NCI-H524 treated with DMSO at 0.1 percent for 48 hours (cell line): ENCODE measurements at places on chromosomes 12 and 14.

GRCh38 chr12:39595928-39596327 is 23.7 kb downstream of the ABCD2 start:
- DNase-seq: no peak

- DNase-seq: no peak
Observed at GRCh38 chr12:2288001-2288400, 235.2 kb downstream of the CACNA1C start.

DNA sequence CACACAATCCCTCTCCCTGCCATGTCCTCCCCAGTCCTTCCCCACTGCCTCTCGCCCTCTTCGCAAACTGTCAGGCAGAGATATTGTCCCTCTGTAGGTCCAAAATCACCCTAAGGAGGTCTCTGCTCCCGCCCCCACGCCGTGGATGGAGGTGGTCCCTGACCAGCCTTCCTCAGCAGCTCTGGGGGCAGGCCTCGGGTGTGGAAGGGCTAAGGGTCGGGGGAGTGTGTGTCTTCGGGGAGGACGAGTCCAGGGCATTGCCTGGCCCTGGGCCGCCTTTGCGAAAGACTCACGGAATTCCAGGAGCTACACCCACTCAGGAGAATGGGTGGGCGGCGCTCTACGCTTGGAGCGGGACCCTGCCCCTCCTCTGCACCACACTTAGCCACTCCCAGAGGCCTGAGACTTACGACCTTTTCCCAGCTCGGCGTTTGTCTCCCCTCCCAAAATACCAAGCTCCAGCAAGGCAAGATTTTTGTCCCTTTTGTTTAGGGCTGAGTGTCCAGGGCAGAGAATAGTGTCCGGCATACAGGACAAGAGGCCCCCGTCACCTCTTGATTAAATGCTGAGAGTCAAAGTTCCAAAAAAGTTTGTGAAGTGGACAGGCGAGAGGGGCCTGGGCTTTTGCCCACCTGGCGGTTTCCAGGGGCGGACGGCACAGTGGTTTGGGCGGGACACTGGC is 881 bp downstream of the PYGL start:
- no peak for DNase-seq

DNA sequence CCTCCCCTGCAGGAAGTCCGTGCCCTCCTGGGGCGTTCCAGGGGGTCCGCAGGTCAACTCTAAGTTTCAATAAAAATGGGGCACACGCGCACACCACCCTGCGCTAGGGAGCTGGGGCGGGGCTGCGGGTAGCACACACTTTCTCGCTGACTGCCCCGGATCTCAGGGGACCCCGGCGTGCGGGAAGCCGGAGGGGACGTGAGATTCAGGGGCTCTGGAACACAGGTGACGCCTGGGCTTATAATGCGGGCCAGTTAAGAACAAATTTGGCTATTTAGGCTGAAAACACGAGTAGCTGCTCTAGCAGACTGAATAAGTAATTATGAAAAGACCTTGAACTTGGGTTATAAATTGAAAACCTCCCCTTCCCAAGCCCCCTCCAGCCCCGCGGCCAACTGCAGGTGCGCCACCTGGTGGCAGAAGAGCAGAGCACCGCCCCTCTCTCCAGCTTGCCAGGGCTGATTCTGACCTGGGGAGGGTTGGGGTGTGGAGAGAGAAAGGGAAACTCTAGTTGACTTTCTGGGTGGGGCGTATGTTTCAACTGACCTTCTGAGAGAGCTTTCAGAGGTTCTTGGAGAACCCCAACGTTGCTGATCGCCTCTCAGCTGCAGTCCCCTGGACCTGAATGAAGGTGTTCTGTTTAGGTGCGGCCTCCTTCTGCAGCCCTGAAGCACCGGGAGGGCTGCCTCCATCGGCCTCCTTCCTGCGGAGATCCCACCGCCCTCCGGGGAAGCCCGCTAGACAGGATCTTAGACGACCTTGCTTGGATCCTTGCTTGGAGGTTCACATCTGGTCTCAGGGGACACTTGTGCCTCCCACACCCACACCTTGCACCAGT is 118.4 kb upstream of the EVL start:
- DNase-seq: no peak

DNA sequence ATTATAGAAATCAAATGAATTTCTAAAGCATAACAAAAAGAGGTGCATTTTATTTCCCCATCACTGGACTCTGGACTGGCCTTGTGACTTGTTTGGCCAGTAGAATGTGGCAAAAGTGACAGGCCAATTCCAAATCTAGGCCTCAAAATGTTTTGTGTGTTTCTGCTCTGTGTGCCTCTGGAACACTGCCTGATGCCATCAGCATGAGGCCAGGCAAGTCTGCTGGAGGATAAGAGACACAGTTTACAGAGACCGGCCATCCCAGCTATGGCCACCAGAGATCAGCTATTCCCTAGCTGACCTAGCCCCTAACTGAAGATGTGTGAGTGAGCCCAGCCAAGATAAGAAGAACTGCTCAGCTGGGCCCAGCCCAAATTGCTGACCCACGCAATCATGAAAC is 32.9 kb downstream of the ASCL1 start:
- DNase-seq: no peak

GRCh38 chr12:2813214-2814185 is 1.0 kb downstream of the ITFG2 start:
- DNase-seq: peak; percentile 10

DNA sequence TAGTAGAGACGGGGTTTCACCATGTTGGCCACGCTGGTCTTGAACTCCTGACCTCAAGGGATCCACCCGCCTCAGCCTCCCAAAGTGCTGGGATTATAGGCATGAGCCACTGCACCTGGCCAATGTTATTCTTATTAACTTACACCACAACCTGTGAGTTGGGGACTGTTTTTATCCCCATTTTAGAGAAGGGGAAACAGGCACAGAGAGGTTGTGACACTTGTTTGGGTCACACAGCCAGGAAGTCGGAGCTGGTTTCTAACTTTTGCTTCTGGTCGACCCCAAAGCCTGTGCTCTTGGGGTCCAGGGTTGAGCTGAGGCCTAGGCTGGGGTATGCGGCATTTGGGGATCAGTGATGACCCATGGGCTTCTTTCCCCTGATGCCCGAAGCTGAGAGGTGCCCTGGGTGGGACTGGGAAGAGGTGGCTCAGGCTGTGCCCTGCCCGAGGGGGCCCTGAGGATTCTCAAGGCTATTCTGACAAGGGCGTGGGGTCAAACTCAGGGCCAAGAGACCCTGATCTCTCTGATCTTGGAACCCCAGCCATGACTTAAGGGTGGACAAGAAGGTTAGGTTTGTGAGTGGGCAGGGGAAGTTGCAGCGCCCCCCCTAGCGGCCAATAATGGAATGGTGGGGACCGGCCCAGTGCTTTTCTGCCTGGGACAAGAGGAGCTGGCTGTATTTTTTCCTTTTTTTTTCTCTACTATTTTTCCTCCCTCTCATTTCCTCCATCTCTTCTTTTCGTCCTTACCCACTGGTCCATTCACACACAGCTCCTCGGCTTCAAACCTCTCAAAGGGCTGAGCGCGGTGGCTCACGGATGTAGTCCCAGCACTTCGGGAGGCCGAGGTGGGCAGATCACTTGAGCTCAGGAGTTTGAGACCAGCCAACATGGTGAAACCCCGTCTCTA is 3.0 kb downstream of the SDSL start:
- DNase-seq: no peak

DNA sequence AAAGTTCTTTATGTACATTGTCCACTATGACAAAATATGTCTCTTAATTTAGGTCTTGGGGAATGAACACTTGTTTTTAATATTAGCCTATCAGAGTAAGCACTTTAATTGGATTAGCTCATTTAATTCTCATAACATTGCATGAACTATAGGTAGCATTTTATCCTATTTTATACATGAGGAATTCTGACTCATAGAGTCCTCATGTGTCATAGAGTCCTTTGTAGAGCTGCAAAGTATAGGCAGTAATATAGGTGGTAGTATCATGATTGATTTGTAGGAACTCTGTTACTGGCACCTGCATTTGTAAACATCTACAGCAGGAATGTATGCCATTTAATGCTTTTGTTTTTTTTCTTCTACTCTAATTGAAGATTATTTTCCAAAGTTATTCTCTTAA is 96.0 kb downstream of the GPHN start:
- no peak for DNase-seq

DNA sequence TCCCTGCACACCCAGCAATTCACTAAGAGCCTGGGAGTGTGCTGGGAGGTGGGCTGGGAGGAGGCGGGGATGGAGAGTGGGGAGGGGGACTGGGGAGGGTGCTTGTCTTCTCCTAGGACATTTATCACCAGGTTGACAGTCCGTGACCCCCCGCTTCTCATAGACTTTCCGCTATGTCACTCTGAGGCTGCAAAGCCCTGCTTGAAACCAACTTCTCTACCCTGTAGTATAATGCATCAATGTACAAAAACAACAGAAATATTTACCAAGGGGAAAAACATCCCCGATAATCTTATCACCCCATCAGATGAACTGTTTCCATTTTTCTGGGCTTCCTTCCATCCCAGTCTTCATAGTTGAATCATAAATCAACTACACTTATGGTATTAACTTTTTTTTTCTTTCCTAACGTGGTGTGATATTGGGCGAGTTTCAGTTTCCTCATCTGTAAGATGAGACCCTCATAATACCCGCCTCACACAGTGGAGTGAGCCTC is 28.6 kb upstream of the BATF start:
- DNase-seq: no peak

DNA sequence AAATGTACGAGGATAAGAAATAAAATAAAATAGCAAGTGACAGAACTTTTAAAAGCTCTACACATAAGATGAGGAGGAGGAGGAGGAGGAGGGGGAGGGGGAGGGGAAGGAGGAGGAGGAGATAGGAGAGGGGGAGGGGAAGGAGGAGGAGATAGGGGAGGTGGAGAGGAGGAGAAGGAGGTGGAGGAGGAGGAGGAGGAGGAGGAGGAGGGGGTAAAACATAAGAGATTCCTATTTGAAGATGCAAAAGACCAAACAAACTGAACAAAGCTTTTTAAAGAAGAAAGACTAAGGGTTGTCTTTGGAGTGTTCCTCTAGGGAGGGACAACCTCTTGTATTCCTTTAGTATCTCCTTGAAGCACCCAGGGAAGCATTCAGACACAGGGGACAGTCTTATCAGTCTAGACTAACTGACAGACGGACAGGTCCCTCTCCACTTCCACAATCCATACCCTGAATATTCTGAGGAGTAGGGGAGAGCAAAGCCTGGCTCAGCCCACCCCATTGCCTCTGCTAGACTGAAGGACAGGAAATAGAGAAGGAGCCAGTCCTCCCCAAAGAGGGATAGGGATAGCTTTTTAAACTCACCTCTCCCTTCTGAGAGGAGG is 12.9 kb downstream of the TC2N start:
- no peak for DNase-seq

- no peak for DNase-seq
Observed at GRCh38 chr12:7503686-7504415, at the start of gene CD163. CD163 (minus strand) TSS chr12:7503777; CDS start chr12:7503690, 87 bp downstream.

DNA sequence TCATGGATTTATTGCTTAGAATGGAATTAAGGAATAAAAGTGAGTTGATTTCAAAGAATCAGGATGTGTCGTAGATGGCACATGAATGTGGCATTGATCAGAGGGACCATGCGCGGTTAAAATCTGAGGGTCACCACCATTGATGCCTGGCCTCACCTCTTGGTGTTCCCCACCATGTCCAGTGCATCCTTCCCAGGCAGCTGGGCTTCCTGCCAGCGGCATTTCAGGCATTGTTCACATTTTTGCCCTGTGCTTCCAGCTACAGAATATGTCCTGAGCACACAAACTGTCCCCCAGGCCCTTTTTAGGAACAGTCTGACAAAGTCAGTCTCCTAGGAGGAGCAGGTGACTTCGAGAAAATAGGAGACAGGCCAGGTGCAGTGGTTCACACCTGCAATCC is 42.0 kb upstream of the TSPAN9 start:
- DNase-seq: no peak

- no peak for DNase-seq
Observed at GRCh38 chr12:45273717-45274271, 57.9 kb downstream of the ANO6 start.

GRCh38 chr14:26088275-26088674 is 509.6 kb downstream of the NOVA1 start:
- DNase-seq: no peak

- DNase-seq: no peak
Observed at GRCh38 chr14:59247801-59248584, 59.5 kb downstream of the DAAM1 start.

DNA sequence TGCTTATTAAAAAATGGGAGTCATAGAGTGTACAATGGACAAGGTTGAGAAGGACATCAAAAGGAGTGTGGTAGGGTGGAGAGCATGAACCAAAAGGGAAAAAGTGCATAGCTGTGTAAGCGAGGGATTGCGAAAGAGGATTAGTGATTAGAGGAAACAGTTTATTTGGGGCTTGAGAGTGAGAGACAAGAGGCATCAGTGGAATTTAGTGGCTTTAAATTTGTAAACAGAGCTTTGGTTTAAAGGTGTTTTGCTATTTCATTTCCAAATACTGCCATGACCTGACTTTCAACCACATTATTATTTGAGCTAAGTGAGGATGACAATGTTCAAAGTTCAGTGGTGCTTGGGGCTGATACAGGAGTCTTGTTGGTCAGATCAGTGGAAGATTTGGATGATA is 53.4 kb downstream of the SLC16A7 start:
- no peak for DNase-seq

- no peak for DNase-seq
Observed at GRCh38 chr12:56749853-56750252, 2.3 kb downstream of the PRIM1 start.

DNA sequence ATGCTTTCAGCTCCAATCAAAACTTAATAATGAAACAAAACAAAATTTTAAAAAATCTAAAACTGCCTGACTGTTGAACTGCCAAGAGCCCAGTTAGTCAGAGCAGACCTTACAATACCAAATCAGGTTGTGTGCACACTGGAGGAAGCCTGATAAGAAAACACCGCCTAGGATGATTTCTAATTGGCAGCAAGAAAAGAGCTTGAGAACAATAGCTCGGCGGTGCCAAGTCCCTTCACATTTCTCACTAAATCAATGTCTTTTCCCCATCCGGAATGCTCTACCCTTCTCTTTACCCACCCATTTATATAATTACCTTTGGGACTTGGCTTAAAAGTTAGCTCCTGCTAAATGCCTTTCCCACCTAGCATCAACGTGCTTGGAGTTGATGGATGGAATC is 256.7 kb downstream of the C12orf75 start:
- DNase-seq: no peak

DNA sequence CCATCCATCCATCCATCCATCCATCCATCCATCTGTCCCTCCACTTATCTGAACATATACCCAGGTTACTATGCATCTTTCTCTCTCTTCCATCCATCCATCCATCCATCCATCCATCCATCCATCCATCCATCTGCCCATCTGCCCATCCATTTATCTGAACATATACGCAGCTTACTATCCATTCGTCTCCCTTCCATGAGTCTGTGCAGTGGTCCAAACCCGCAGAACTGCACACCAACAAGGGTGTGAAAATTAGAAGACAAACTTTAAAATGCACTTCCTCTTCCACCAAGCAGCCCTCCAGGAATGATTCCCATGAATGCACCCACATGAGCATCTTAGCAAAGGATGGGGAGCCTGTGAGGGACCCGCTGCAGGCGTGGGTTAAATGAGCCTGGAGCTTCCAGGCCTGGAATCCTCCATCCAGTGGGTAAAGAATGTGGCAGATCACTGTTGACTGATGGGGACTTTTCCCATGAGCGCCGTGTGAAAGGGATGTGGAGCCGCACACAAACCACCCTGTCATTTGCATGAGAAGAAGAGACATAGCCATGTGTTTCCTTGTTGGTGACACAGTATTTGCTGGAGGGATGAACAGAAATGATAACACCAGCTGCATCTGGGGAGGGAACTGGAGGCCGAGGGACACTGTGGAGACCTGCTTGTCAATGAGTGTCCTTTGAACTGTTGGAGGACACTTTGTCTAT is 376.6 kb downstream of the ADGRD1 start:
- no peak for DNase-seq
